NAMALWA (cell line): ENCODE measurements at places on chromosomes 5 and 9.

GRCh38 chr9:11257992-11258391 lies 645.2 kb upstream of the PTPRD start:
- no peak for DNase-seq

DNA sequence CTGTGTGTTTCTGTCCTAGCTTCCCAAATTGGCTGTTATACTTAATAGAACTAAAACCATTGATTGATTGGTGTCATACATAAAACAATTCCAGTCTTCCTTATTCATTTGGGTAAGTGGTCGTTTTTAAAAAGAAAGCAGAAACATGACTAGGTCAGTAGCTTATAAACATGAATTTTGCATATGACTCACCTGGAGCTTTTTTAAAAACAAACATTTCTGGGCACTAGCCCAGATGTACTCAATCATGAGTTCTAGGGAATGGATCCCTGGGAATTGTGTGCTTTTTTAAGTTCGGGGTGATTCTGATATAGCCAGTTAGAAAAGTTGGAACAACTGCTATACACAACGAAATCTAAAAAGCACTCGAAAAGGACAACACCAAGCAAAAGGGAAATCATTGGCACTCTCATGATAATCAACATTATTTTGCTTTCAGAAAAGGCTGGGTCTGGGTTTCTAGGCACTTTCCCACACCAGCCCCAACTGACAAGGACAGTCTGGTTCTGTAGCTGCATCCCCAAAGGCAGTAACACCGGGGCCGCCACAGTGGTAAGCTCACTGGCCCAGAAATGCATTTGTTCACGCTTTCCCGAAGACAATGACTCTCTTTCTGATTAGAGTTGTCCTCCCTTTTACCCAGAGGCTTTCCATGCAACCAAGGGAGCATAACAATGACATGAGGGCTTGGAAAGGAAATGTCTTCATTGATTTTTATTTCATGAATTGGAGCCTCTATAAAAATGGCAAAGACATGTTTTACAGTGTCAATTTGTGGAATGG lies 664.9 kb upstream of the WWC1 start:
- DNase-seq, result no peak

GRCh38 chr9:35689542-35690293 lies at the start of gene TPM2:
Gene TPM2 (minus strand): TSS chr9:35689925. CDS start chr9:35689817, 108 bp downstream.
- DNase-seq, result peak; percentile 38

DNA sequence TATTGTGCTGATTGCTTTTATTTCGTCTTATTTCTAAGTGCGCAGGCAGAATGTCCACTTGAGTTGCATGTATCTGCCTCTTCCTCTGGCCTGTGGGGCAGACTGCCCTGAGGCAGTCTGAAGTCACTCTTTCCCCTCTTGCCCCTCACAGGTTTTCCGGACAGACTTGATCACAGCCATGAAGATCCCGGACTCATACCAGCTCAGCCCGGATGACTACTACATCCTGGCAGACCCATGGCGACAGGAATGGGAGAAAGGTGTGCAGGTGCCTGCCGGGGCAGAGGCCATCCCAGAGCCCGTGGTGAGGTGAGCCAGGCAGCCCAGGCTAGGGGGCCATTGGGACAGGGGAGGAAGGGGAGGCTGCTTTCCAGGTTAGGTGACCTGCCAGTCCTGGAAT lies 26.4 kb downstream of the JADE2 start:
- no peak for DNase-seq

- DNase-seq, result no peak
Measured at GRCh38 chr5:136058972-136059354, 30.2 kb downstream of the TGFBI start.

GRCh38 chr5:159438092-159438491 lies 107.8 kb upstream of the IL12B start:
- no peak for DNase-seq

DNA sequence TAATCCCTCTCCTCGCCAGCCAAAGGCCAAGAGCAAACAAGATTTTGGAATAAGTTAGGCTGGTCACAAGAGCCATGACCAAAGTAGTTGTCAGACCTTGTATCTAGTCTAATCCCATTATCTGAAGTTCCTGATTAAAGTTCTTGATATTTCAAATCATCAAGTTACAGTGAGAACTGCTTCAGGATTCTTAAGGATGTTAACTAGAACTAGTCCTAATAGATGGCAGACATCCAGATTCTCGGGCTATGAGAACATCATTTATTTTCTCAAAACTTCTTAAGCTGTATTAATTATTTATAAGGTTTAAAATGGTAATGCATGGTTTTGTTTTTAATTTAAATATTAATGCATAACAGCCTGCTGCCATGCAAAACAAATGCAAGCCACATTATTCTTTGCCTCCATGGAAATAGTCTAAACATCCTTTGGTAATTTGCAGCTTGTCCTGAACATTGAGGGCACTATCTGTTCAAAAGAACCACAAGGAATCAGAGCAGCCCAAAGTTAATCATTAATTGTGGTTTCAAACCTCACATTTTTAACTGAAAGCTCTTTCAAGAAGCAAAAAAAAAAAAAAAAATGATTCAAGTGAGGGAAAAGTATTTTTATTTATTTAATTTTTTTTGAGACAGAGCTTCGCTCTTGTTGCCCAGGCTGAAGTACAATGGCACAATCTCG lies 95.1 kb downstream of the TTC39B start:
- no peak for DNase-seq

DNA sequence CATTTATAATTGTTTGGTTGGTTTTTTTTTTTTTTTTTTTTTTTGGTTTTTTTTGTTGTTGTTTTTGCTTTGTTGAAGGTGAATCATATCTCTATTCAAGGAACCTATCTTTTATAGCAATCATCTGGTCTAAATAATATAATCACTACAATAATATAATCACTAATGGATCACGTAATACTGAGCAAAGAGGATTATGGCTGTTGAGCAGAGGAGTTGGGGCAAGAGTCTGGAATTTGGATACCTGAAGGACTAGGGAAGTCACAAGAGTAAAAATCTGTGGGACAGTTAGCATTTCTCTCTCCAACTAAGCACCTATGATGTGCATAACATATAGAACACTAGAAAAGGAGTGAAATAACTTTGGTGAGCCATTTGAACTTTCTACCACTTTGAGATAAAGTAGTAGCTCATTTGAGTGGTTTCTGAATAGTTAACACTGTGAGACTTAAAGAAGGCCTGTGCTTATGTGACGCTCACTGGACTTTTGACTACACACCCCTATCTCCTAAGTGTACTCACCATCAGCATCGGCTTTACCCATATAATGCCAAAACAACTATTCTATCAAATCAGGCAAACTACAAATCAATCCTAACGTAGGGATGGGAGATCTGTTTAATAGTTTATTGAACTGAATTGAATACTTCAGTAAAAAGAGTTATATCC lies 564.9 kb upstream of the TUSC1 start:
- DNase-seq, result no peak

GRCh38 chr9:12166518-12166917 lies 526.7 kb upstream of the TYRP1 start:
- DNase-seq, result peak; percentile 26

GRCh38 chr9:85895685-85896084 lies 45.3 kb upstream of the NAA35 start:
- no peak for DNase-seq

DNA sequence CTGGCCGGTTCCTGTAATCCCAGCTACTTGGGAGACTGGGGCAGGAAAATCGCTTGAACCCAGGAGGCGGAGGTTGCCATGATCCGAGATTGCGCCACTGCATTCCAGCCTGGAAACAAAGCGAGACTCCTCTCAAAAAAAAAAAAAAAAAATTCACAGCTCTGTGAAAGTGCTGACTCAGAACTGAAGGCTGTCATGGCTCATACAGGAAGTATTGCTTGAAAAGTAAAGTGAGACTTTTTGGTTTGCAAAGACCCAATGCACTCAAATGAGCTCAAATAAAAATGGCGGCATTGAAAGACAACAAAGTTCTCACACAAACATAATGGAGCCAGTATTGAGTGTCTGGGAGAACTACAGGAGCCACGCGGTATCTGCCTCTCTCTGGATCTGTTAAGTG lies 202.1 kb downstream of the FBXL7 start:
- no peak for DNase-seq

GRCh38 chr5:147743678-147744374 lies 38.7 kb downstream of the JAKMIP2 start:
- no peak for DNase-seq

DNA sequence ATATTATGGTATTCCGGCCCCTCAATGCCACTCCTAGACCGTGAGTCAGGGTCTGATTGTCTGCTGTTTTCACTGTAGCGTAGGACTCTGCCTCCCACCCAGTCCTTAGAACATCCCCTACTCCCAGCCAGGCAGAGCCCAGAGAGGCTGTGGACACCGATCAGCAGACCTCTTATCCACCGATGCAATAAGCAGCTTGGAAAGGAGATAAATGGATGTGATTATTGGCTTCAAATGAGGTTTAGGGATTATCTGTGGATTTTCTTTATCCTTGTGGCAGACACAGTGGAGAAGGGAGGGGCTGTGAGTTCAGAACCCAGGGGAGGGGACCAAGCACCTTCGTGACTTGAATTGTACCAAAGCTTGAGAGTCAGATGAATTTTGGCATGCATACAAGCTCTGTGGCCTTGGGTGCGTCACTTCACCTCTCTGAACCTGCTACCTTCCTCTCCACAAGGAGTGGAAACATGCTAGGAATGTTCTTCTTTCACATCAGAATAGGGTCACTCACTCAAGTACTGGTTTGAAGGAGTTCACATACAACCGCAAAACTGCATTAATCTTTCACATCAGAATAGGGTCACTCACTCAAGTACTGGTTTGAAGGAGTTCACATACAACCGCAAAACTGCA lies 83.1 kb upstream of the CPLX2 start:
- DNase-seq, result no peak

GRCh38 chr9:13823026-13823425 lies 490.9 kb downstream of the NFIB start:
- DNase-seq, result no peak

- no peak for DNase-seq
Measured at GRCh38 chr5:61464512-61464911, 132.5 kb downstream of the ZSWIM6 start.

DNA sequence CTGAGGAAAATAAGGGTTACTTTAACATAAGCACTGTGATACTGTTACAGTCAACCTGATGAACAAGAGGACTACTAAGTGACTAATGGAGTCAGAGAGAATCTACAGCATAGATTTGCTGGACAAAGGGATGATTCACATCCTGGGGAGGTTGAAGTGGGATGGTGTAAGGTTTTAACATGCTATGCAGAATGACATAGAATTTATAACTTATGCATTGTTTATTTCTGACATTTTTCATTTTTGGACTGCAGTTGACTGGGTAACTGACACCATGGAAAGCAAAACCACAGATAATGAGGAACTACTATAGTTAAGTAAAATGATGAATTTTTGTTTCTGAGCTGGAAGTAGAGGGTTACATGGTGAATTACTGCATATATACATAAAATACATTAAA lies 389.2 kb downstream of the MAT2B start:
- DNase-seq, result no peak

DNA sequence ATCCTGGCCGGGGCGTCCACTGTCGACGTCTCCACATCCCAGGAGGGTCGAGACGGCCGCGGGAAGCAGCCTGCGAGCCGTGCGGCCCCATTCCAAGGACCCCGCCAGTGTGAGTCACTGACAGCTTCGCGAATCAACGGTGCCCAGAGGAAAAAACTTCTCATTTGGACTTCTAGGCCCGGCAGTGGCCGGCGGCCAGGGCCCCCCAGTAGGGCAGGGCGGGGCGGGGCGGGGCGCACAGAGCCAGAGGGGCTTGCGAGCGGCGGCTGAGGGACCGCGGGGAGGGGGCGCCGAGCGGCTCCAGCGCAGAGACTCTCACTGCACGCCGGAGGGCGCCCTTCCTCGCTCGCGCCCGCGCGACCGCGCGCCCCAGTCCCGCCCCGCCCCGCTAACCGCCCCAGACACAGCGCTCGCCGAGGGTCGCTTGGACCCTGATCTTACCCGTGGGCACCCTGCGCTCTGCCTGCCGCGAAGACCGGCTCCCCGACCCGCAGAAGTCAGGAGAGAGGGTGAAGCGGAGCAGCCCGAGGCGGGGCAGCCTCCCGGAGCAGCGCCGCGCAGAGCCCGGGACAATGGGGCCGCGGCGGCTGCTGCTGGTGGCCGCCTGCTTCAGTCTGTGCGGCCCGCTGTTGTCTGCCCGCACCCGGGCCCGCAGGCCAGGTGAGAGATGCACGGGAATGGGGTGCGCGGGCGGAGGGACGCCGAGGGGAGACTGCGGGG lies at the start of gene F2R:
Gene F2R, plus strand, starts transcription at position 391 of the 720 bp plus-strand sequence. Its CDS starts 182 bp downstream, at position 573.
- peak; percentile 41 for DNase-seq
